Ovary (tissue), 10 donors: ENCODE measurements at places on chromosomes 5 and 9. TPM values are rescaled to one million over a fixed set of nuclear protein-coding genes. Genes with fewer than 3 reads are reported as not detected.
A peak's percentile ranks its signal among the peaks of the same experiment; 100 is the strongest.

The ACSL6 gene
- total RNA-seq: 0.07 TPM

The CXCL14 gene
- 5.4 TPM for total RNA-seq

The CARTPT gene
- total RNA-seq: not detected

The PTGR1 gene
- 29.8 TPM for total RNA-seq

The GFPT2 gene
- total RNA-seq: 94.3 TPM

The NDUFA8 gene
- 36.4 TPM for total RNA-seq

GRCh38 chr5:156383510-156384265, 56.7 kb downstream of the SGCD start:
- H3K36me3 ChIP-seq: no peaks in the 10 kb centered on the region
- H3K4me1 ChIP-seq: peaks cover 11% of the 10 kb centered on the region
- H3K4me3 ChIP-seq: no peak overlapping the region

DNA sequence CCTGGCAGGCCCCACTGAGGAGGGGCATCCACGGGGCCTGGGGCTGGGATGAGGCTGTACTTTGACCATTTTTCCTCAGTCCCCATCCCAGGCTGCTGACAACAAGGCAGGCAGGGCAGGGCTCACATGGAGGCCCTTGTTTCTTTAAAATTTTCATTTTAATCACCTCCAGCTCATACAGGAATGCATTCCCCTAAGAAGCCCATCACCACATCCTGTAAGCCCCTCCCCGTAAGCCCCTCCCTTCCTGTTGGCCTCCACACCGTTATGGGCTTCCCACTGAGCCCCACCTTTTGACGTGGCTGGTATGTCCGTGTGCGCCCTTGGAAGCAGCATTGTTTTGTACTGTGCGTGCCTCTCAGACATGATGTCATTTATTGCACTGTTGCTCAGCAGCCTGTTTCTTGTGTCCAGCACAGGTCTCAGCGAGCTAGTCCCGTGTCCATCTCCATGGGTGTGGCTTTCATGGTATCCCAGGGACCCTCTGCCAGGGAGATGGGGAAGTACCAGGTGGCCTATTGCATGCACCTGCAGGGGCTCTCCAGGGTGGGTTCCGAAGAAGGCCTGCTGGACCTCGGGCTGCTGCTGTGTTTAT, 22.4 kb downstream of the PHF2 start:
- H3K4me1 ChIP-seq: peaks cover 3% of the 10 kb centered on the region
- H3K4me3 ChIP-seq: no peak overlapping the region
- peak; percentile 10 for DNase-seq
- H3K36me3 ChIP-seq: no peaks in the 10 kb centered on the region
- H3K27me3 ChIP-seq: no peaks in the 10 kb centered on the region

GRCh38 chr9:108078811-108079210, 589.2 kb upstream of the KLF4 start:
- no peaks in the 10 kb centered on the region for H3K27me3 ChIP-seq
- H3K4me3 ChIP-seq: no peak overlapping the region
- H3K36me3 ChIP-seq: no peaks in the 10 kb centered on the region
- no peak overlapping the region for H3K27ac ChIP-seq

DNA sequence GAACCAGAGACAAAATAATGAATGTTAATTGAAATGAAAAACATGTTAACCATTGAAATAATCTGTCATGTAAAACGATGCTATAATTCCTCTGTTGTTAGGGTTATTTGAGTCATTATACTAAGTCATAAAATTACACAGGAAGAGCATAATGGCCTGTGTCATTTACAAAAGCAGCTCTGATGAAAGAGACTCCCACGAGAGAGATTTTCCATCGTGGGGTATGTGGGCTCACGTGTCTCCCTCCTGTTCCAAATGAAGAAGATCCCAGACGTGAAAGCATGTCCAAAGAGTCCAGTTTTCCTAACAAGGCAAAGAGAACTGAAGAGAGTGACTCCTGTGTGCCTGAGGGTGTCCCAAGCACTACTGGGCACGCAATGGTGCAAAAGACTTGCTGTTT, 379.8 kb downstream of the SPOCK1 start:
- no peak overlapping the region for H3K27ac ChIP-seq
- no peaks in the 10 kb centered on the region for H3K27me3 ChIP-seq
- DNase-seq: no peak
- H3K36me3 ChIP-seq: no peaks in the 10 kb centered on the region

GRCh38 chr5:139816566-139816965, 21.0 kb downstream of the PSD2 start:
- DNase-seq: no peak
- H3K36me3 ChIP-seq: no peaks in the 10 kb centered on the region
- no peak overlapping the region for H3K4me3 ChIP-seq
- no peaks in the 10 kb centered on the region for H3K27me3 ChIP-seq

DNA sequence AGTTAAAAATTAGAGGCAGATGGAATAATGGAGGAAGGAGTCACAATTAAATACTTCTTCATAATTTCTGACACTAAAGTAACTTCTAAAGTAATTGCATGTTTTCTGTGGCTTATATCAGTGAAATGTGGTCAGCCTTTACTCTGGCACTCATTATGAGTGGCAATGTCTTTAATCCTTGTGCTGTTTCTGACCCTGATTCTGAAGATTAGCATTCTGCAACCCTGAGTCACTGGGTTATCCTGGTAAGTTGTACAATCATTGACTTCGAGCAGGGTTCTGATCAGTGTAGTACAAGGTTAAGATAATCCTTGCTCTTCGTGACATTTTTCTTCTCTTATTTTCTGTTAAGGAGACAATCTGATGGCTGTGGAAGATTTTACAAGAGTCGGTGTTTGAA, 379.4 kb upstream of the RORB start:
- DNase-seq: no peak
- H3K27me3 ChIP-seq: no peaks in the 10 kb centered on the region
- no peaks in the 10 kb centered on the region for H3K4me1 ChIP-seq
- H3K27ac ChIP-seq: no peak overlapping the region
- H3K36me3 ChIP-seq: no peaks in the 10 kb centered on the region

GRCh38 chr9:95017062-95017461, 290.6 kb downstream of the AOPEP start:
- H3K27ac ChIP-seq: no peak overlapping the region
- DNase-seq: no peak
- peaks cover 26% of the 10 kb centered on the region for H3K4me1 ChIP-seq
- no peak overlapping the region for H3K4me3 ChIP-seq
- H3K27me3 ChIP-seq: no peaks in the 10 kb centered on the region

- H3K4me3 ChIP-seq: no peak overlapping the region
- H3K36me3 ChIP-seq: no peaks in the 10 kb centered on the region
- peaks cover 12% of the 10 kb centered on the region for H3K4me1 ChIP-seq
- H3K27ac ChIP-seq: no peak overlapping the region
These were observed 52.5 kb upstream of the NKD2 start for GRCh38 chr5:955886-956761.

DNA sequence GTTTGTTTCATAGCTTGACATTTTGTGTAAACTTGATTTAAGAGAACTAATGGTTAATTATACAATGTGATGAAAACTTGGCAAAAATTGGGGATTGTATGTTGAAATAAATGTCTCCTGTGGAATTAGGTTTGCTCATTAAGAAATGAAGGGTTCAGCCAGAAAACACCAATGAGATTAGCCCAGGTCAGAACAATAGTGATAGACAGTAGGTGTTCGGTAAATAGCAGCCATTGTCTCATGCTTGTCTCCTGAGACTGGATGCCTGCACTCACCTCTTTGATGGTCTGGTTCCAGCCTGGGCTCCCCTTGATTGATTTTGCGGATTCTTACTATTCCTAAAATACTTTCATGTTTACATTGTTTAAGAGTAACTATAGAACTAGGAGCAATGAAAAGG, 135.5 kb downstream of the FBN2 start:
- no peak for DNase-seq
- H3K4me1 ChIP-seq: peaks cover 1% of the 10 kb centered on the region
- no peaks in the 10 kb centered on the region for H3K27me3 ChIP-seq
- H3K4me3 ChIP-seq: no peak overlapping the region
- H3K36me3 ChIP-seq: no peaks in the 10 kb centered on the region

DNA sequence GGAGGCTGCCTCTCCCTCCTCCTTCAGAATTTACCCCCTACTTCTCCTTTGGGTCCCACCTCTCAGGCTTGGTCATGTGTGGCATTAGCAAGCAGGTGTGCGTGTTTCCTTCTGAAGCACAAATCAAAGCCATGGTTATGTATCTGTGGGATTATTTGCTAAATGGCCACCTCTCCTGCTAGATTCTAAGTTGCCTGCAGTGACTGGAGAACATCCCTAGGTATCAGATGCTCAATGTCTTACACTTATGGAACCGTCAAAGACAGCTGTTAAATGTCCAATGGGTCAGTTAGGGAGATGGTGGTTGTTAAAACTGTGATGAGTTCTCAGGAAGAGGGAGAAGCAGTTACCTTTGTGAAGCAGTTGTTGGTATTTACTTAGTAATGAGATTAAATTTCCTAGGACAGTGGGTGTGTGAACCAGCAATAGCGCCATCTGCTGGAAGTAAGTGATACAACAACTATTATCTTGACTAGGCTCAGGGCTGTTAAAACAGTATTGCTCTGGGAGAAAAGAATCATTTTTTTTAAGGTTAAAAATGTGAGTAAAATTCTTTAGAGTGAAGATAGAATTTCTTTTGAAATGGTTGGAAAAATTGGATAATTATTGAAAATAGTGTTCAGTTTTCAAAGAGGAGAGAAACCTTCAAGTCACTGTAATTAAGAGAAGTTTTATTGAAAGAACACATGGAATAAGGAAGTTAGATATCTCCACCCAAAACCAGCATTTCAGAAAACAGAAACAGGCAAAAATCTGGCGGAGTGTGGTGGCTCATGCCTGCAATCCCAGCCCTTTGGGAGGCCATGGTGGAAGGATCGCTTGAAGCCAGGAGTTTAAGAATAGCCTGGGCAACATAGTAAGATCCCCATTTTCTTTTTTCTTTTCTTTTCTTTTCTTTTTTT, 71.3 kb downstream of the TMC1 start:
- H3K27me3 ChIP-seq: no peaks in the 10 kb centered on the region
- no peak overlapping the region for H3K27ac ChIP-seq
- H3K36me3 ChIP-seq: no peaks in the 10 kb centered on the region
- no peak for DNase-seq
- no peak overlapping the region for H3K4me3 ChIP-seq

DNA sequence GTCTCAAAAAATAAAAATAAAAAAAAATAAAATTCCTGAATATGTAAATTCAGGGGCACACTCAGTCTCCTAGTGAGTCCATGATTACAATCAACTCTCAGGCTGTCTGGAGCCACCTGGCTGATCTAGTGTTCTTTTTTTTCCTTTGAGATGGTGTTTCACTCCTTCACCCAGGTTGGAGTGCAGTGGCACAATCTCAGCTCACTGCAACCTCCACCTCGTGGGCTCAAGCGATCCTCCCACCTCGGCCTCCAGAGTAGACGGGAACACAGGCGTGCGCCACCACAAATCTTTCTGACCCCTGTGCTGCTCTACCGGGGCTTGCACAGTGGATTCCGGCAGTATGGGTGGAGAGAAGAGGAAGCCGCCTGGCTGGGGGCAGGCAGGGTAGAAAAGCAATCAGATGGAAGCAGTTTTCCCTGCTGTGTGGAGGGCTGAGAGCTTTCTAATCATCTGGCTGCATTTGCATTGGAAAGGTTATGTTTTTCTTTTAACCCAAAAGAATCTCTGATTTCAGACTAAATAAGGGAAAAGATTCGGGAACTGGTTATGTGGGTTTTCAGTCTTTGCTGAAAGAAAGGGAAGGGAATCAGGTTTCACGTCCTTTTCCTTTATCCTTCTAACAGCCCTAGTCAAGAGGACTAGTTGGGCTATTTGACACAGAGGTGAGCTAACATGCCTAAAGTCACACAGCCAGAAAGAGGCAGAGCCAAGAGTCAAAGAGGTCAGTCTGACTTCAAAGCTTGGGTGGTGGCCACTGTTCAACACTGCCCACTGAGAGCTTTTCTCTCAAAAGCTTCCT, 26.3 kb upstream of the CORO2A start:
- H3K4me1 ChIP-seq: no peaks in the 10 kb centered on the region
- no peak overlapping the region for H3K27ac ChIP-seq
- H3K36me3 ChIP-seq: no peaks in the 10 kb centered on the region
- H3K27me3 ChIP-seq: no peaks in the 10 kb centered on the region
- no peak for DNase-seq
- H3K4me3 ChIP-seq: no peak overlapping the region

DNA sequence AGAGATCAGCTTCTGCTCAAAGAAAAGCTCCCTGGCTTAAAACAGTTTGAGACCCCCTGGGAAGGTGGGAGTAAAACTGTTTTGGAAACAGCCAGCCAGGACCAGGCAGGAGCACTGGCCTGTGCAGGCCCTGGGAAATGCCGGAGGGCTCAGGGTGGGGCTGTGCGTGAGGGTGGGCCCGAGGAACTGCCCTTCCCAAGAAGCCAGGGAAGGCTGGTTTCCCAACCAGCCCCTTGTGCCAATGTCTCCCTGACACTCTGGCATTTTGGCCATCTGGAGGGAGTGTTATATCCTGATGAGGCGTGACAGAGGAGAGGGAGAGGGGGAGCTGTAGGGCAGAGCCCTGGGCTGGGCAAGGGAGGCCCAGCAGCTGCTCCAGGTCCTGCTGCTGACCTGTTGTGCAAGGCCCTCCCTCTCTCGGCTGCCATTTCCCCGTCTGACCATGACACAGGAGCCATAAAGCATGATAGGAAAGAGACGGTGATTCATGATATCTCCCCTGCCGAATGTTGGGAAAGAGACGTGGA, 16.1 kb downstream of the OLFML2A start:
- no peak overlapping the region for H3K4me3 ChIP-seq
- peak; percentile 64 for DNase-seq
- peaks cover 4% of the 10 kb centered on the region for H3K4me1 ChIP-seq
- H3K36me3 ChIP-seq: no peaks in the 10 kb centered on the region
- H3K27me3 ChIP-seq: no peaks in the 10 kb centered on the region

DNA sequence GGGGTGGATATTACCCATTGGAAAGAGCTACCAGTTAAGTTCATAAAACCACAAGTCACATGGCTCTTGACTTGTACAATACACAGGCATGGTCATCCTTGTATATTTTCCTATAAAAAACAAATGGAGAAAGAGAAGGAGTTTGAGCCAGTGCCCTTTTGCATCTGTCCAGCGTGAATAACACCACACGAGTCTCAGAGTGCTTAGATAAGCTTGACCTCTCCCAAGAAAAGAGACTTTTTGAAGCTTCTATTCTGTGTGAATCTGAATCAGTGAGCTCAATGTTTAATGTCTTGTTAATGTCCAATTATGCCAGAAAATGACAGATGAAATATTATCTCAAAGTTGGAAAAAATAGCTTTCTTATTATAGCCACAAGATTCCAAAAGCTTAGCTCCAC, 30.9 kb upstream of the LPAR1 start:
- no peak for DNase-seq
- no peaks in the 10 kb centered on the region for H3K27me3 ChIP-seq
- no peak overlapping the region for H3K27ac ChIP-seq
- H3K4me3 ChIP-seq: no peak overlapping the region

DNA sequence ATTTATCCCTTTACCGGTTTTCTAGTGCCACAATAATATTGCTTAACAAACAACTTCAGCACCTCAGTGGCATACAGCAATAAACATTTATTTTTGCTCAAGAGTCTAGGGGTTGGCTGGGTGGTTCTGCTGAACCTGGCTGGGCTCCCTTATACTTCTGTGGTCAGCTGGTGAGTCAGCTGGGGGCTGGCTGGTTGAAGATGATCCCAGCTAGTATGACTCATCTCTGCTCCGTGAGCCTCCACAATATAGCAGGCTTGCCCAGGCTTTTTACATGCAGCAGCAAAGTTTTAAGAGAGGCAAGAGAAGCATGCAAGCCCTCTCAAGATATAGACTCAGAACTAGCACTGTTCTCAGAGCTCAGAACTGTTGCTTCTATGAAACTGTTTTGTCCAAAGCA, 523.5 kb upstream of the CLINT1 start:
- peak; percentile 73 for DNase-seq
- no peak overlapping the region for H3K4me3 ChIP-seq
- no peak overlapping the region for H3K27ac ChIP-seq

GRCh38 chr5:157914151-157914788, 55.3 kb upstream of the CLINT1 start:
- H3K27ac ChIP-seq: no peak overlapping the region
- no peak overlapping the region for H3K4me3 ChIP-seq
- H3K4me1 ChIP-seq: peaks cover 5% of the 10 kb centered on the region
- no peaks in the 10 kb centered on the region for H3K36me3 ChIP-seq
